ENCODE measurements at places on chromosomes 12 and 14.

DNA sequence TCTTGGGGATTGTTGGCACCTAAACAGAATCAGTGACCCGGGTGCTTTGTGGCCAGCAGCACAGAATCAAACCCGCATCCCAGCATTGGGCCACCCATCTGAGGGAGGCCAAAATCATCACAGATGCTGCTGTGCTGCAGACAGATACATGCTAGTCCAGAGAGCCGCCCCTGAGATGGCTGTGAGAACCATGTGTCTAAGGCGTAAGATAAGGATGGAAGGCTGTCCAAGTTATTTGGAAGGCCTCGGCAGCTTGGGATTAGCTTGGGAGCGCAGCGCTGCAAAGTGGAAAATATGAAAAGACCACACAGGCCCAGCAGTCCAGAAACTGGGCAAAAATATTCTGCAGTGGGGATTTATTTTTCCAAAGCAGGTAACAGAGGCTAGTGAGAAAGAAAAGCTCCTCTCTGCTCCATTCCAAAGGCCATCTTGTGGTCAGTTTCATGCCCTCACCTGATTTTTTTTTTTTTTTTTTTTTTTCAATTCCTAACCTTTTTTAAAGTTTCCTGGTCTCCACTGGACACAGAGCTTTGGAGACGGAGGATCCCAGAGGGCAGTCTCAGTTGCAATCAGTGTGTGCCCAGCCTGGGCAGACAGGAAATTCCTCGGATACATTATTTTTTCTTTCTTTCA lies 178.9 kb upstream of the BCL2L14 start:
- DNase-seq, result no peak

GRCh38 chr14:64112867-64113678 lies 181.1 kb downstream of the ESR2 start:
- DNase-seq, result peak; percentile 48

DNA sequence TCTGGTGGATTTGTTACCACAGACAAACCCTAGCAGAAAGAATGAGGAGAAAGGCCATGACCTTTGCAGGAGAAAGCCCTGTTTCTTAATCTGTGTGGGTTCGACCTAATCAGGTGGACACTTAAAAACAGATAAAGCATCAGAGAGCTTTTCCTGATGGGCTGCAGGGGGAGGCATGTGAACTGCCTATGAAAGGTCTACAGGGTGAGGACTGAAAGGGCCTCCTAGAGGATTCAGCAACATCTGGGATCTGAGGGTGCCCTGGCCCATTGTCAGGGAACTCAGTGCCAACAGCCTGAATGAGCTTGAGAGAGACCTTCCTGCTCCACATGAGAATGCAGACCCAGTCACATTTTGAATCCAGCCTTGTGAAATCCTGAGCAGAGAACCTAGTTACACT lies 178.8 kb upstream of the DDHD1 start:
- no peak for DNase-seq

- peak; percentile 41 for DNase-seq
Measured at GRCh38 chr12:109844983-109845823, 12.0 kb upstream of the TRPV4 start.

GRCh38 chr14:100906420-100906819 lies 2.9 kb upstream of the RTL1 start:
- no peak for DNase-seq

GRCh38 chr14:68941820-68942219 lies 37.3 kb downstream of the ACTN1 start:
- no peak for DNase-seq

All from NCI-H2029 treated with DMSO at 0.1 percent for 48 hours (cell line).